ENCODE measurements at places on chromosomes 6 and 20. TPM values are rescaled to one million over a fixed set of nuclear protein-coding genes. Genes with fewer than 3 reads are reported as not detected.
A peak's percentile ranks its signal among the peaks of the same experiment; 100 is the strongest.

DNA sequence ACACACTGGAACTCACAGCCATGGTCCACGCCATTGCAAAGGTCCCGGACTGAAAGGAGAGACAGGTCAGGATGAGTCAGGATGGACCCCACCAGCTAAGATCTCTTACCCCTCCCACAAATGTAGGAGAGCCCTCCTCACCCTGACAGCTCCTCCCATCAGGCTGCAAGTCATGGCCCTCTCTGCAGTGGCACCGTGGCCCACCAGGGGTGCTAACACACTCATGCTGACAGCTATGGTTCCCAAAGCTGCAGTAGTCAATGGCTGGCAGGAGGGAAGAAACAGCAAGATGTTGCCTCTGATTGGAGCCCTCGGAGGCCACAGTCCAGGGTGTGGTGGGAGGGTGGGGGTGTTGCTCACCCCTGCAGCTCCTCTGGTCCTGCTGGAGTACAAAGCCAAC lies 5.7 kb upstream of the RBPJL start:
- no peak for DNase-seq

DNA sequence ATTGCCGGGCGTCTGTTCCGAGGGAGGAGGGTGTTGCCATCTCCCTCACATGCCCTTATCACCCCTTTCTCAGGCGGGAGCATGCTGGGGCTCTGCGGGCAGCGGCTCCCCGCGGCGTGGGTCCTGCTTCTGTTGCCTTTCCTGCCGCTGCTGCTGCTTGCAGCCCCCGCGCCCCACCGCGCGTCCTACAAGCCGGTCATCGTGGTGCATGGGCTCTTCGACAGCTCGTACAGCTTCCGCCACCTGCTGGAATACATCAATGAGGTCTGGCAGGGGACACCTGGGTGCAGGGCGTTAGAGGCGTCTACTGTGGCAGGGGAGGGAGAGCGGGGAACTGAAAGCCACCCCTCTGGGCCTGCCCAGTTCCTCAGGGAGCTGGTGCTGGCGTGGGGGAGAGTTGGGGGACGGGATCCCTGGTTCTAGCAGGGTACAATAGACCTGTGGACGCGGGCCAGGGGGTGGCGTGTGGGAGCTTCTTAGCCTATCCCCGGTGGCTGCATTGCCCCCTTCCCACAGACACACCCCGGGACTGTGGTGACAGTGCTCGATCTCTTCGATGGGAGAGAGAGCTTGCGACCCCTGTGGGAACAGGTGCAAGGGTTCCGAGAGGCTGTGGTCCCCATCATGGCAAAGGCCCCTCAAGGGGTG lies 697 bp downstream of the PPT2 start:
- peak; percentile 48 for DNase-seq

GRCh38 chr6:8402546-8402945 lies 32.8 kb downstream of the SLC35B3 start:
- no peak for DNase-seq

- DNase-seq: no peak
These were observed 1.1 kb downstream of the HSF2 start for GRCh38 chr6:122400462-122401089.

DNA sequence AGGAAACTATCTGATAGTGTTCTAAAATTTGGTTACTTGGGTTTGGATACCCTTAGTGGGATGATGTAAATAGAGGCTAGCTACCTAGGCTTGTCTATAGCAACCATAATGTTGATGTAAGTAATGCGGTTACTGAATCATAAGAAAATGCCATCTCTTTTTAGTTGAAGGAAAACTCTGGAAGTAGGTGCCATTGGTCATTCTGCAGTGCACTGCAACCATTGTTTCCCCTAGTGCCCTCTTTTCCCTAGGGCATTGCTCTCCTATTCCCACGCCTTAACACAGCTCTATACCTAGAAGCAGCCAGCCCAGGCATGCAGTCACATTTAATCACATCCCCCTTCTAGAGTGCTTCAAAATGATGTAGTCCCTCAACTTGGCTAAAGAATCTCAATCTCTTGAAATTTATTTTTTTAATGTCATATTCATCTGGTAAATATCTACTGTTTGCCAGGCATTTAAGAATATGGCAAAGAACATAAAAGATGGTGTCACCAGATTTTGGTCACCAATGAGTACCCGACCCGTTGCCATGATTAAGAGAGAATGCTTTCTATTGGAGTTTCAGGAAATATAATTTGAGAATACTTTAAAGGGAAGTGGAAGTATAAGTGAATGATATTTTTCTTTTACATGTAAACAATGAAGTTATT lies 10.4 kb downstream of the LOC128125822 start:
- DNase-seq: no peak

DNA sequence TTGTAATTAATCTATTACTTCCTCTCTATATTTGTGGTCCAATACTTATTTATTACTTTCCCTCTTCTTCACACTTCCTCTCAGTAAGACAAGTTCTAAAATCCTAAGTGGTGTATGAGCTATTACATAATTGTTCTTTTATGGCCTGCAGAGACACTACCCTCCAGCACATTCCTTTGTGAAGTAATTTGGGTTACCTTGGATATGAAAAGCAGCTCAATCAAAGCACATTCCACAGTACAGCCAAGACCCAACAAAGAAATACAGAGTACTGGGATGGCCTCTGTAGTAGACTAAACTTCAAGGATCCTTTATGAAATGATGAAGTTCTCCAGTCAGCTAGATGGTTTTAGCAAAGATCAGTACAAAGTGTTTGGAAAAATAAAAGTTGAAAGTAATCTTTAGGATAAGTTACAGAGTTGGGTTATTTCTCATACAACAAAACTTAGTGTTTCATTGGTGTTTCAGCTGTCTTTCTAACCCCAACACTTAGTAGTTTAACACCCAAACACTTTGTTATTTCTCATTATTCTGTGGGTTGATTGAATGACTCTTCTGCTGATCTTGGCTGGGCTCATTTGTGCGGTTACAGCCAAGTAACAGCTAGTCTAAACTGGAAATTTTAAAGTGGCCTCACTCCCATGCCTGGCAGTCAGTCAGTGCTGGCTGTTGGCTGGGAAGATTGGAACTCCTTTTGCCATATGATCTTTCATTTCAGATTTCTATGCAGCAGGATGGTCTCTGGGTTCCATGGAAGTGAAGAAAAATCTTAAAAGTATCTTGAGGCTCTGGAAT lies 161.5 kb upstream of the POU3F2 start:
- DNase-seq: peak; percentile 67

DNA sequence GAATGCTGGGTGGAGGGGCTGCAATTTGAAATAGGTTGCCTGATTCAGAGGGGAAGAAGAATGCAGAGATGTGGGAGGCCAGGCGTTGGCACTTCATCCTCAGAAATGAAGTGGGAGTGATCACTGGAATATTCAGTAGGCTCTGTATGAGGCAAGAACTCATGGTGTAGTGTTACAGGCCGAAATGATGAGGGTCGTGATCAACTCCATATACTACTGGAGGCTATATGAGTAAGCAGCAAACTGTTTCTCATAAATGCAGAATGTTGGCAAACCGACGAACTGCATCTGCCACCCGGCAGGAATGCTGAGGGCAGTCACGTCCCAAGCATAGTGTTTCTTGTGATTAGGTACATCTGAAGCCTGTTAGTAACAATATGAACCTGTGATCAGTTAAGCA lies 12.7 kb downstream of the KCNS1 start:
- DNase-seq: peak; percentile 89

- no peak for DNase-seq
These were observed 30.0 kb upstream of the ZBP1 start for GRCh38 chr20:57650266-57650665.

DNA sequence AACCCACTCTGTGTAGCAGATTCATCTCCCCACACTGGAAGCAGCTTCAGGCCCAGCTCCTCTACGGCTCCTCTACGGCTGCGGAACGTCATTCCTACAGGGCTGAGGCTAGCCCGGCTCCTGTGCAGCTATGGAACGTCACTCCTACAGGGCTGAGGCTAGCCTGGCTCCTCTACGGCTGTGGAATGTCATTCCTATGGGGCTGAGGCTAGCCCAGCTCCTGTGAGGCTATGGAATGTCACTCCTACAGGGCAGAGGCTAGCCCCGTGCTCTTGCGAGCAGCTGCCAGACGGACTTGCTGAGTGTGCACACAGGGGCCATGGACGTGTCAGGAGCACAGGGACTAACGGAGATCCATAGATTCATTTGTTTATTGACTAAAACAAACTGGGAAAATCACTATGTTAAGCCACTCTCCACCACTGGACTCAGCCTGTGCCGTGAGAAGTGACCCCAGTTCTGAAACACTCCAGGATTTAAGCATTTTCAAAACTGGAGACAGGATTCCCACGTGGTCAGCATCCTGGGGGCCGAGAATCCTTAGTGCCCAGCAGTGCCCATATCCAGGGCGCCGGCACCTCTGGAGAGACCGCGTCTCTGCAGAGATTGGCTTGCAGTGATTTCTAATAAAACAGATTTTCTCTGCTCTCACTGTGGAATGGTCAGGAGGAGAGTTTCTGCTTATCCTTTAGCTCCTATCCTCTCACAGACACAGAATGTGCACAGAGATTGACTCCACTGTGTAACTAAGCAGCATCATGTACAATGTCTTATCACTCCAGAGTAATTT lies 5.0 kb downstream of the KCNQ2 start:
- DNase-seq: no peak

GRCh38 chr20:43843965-43844660 lies 70.5 kb upstream of the TOX2 start:
- DNase-seq: no peak

DNA sequence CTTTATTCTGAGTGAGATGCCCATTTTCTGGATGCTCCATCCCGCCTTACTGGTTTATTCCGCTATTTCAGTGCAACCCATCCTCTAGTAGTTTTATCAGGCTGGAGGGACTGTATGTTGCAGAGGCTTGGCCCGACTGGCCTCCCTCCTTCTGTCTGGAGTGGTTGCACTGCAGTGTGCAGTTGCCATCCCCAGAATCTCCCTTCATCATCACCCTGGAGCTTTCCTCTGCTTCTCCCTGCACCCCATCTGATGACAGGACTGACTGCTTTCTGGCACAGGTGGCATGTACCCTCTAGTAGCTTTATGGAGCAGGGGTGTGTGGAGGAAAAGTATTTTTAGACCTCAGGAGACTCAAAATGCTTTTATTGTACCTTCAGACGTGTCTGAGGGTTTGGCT lies 21.1 kb downstream of the WRNIP1 start:
- DNase-seq: no peak

GRCh38 chr20:10465135-10465534 lies 30.0 kb downstream of the SLX4IP start:
- no peak for DNase-seq

GRCh38 chr20:6739406-6739805 lies 28.1 kb upstream of the BMP2 start:
- DNase-seq: no peak

- DNase-seq: no peak
These were observed 119.4 kb upstream of the ASF1A start for GRCh38 chr6:118774581-118774980.

- no peak for DNase-seq
These were observed 7.8 kb downstream of the GMEB2 start for GRCh38 chr20:63619086-63619485.

DNA sequence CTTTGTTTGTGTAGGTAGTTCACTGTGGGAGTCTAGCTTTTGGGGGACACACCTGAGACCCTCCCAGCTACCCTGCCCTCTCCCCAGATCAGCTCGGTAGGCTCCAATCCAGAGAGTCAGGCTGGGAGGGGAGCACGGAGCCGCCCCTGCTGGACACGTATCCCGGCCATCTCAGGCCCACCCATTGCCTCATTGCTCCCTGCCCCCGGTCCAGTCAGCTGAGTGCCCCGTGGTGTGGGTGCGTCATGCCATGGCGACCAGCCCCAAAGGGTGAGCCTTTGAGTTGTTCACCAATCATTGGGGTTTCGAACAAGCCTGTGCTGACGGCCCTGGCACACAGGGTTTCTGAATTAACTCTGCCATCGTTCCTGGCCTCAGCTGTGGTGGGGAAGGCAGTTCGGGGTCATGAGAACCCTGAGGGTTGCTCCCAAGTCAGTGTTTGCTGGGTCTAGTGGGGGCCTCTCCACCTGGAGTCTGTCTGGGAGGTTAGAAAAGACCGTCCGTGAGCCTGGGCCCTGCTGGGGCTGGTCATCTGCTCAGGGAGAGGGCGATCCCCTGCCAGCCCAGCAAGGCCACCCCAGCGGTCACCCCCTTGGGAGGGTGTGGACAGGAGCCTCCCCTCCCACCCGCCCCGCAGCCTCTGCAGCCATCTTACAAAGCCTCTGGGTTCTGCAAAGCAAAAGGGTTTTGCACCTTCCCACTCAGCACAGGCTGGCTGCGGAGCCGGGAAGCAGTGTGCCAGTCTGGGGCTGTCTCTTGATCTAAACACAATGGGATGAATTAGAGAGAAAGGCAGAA lies 34.5 kb downstream of the NTSR1 start:
- DNase-seq: no peak

DNA sequence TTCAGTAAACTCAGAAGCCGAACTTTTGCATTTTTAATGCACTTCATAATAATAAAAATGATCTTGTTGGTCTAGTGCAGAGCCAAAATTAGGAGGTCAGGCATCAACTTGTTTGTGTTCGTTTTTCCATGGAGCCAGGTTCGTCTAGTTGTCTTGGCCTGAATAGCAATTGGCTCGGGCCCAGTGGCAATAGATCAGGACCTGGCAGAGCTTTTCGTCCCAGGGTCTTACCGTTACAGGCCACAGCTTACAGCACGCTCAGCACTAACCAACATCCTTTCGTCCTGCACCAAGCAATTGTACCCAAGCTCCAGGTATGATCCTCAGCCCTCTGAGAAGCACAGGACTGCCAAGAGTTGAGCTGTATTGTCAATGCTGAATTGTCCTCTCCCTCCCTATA lies 240.5 kb upstream of the PLN start:
- no peak for DNase-seq

DNA sequence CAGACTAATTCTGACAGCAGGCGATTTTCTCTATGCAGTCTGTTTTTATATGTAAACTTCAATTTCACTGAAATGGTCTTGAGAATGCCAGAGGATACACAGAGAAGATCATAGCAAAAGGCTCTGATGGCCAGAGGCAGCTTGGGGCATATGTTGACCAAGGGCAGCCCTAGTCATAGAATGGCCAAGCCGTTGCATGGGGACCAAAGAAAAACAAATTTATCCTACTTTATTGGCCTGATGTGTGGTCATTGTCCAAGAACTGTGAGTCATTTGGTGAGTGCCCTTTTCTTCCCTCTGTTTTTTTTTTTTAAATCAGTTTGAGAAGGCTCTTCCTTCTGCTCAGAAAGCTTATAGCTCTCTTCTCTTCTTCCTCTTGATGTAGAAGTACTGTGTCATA lies 5.8 kb downstream of the HDGFL1 start:
- DNase-seq: no peak

DNA sequence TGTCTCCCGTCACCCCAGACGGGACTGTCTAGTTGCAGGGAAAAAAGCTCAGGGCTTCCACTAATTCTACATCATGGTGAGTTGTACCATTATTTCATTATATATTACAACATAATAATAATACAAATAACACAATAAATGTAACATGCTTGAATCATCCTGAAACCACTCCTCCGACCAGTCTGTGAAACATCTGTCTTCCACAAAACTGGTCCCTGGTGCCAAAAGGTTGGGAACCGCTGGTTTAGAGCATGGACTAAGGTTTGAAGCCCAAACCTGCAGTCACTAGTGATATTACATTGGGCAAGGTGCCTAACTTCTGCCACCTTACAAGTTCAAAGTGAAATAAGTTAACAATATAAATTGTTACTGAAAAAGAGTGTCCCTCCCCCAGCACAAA lies 175.7 kb downstream of the PDE10A start:
- no peak for DNase-seq

The ZNF335 gene
- 18.2 TPM for total RNA-seq

The DUSP15 gene
- 1.2 TPM for total RNA-seq

The XKR7 gene
- 0.36 TPM for total RNA-seq

The RSPH9 gene
- total RNA-seq: 0.55 TPM

The NMBR gene
- total RNA-seq: not detected

The BTN1A1 gene
- total RNA-seq: not detected

The CLIC5 gene
- 0.14 TPM for total RNA-seq

The SIRPB2 gene
- total RNA-seq: not detected

The CTSZ gene
- total RNA-seq: 126 TPM

The RAD21L1 gene
- 0.34 TPM for total RNA-seq

Measured in astrocyte (in vitro differentiated cells and primary cell).